ENCODE measurements at places on chromosomes 2 and 18.

DNA sequence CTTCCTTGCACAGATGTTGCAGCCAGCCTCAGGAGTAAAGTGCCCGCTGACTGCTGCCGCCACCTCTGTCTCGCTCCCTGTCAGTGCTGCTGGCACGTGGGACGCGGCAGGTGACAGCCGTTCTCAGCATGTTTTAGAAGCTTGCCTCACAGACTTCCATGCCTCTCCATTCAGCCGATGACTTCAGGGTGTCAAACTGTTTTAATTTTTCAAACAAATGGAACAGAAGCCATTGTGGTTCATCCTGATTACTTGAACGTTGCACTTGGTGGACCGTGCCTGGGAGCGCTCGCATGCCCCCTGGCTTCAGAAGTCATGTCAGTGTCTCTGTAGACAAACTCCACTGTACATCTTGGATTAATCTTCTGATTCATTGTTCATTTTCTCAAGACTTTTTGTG is 62.7 kb upstream of the EML6 start:
- no peak for DNase-seq

GRCh38 chr2:109649736-109650695 is 35.9 kb downstream of the SOWAHC start:
- no peak for DNase-seq

- DNase-seq, result no peak
These were observed 920.8 kb downstream of the ERBB4 start for GRCh38 chr2:211617803-211618202.

DNA sequence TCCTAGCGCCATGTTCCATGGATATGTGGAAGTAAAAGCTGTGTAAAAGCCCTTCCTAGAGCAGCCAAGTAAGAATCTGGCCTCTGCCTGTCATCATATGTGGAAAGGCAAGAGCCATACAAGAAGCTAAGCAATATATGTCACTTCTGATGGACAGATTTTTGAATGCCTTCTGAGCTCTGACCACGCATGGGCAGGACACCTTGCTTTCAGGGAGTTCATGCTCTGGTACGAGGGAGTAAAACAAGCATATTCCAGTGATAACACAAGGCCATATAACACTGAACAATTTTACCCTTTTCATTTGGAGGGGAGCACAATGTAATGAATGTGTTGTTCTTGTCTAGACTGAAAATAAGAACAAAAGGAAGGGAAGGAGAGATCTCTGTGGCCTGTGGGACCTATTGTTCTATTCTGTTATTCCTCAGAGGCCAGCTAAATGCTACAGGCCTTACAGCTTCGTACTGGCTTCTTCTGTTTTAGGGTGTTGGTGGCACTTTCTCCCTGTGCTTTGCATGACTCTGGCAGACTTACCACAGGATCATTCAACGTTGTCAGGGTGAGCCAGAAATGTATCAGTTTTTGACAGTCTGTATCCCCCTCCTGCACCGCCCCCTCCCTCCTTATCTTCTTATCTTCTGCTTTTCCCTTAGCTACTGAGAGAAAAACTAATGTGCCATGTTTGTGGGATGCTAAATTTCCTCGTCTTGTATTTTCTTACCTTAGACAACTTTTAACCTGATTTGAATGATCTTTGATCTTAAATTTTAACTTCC is 99.5 kb downstream of the MAP4K4 start:
- DNase-seq, result no peak

- DNase-seq, result no peak
These were observed 72.7 kb upstream of the FAM136A start for GRCh38 chr2:70374616-70375015.

DNA sequence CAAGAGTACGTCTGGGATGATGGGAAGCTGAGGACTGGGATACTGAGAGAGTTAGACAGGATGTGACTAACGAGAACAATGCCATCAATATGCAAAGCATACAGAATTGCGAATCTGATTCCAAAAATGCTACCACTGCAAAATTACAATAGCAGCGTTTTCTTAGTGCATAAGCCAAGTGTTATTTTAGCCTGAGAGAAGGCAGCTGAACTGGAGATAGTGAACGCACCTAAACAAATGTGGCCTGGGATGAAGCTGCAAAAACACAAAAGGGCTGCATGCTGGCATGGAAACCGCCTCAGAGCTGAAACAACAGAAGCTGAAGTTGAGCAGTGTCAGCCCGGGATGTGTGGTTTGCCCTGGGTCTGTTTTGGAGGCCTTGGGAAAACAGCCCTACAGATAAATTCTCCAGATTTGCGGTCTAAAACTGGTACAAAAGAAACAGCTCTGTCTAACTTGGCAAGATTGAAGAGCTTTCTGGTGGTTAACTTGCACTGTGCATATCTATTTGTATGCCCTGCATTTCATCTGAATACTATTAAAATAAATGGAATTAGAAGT is 45.5 kb downstream of the LYPD6 start:
- no peak for DNase-seq

DNA sequence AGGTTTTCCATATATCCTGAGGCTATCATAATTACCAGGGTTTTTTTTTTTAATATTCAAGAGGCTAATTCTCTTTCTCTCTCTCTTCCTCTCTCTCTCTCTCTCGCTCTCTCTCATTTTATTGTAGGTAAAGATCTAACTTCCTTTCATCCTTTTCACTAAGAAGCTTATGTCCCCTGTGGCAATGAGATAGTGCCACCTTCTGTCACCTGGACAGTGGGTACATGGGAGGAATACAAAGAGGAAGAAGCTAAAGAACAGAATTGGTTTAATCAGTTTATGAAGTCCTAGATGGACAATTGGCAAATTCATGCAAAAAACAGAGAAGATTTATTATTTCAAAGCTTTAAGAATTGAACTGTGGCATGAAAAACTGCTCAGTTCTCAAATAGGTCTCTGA is 1582.3 kb upstream of the TMEFF2 start:
- no peak for DNase-seq

DNA sequence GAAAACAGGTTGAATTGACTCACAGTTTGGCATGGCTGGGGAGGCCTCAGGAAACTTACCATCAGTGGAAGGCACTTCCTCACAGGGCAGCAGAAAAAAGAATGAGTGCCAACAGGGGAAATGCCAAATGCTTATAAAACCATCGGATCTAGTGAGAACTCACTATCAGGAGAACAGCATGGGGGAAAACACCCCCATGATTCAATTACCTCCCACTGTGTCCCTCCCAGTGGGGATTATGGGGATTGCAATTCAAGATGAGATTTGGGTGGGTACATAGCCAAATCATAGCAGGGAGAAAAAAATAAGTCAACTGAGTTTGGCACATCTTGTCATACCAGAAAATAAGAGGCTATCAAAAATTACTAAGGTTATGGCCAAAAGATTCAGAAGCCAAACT is 96.3 kb downstream of the TRIP12 start:
- DNase-seq, result no peak

- DNase-seq, result no peak
These were observed 8.5 kb downstream of the UXS1 start for GRCh38 chr2:106185475-106186184.

DNA sequence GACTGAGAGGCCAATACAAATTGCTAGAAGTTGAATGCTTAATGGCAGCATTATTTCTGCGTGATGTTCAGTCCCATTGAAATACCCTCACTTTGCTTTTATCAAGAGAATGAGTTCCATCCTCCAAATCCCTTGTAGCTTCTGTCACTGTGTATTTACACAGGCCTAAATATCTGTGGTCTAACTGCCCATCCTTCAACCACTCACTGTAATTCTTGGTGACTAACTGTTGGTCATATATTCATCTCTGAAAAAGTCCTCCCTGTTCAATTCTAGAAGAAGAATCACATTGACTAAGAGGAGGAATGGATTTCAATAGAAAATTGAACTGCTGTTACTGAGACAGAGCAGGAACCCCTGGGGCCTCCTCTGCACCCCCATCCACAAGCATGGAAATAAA is 74.2 kb upstream of the L3MBTL4 start:
- DNase-seq, result no peak

GRCh38 chr2:215286309-215286708 is 25.6 kb upstream of the ATIC start:
- no peak for DNase-seq

DNA sequence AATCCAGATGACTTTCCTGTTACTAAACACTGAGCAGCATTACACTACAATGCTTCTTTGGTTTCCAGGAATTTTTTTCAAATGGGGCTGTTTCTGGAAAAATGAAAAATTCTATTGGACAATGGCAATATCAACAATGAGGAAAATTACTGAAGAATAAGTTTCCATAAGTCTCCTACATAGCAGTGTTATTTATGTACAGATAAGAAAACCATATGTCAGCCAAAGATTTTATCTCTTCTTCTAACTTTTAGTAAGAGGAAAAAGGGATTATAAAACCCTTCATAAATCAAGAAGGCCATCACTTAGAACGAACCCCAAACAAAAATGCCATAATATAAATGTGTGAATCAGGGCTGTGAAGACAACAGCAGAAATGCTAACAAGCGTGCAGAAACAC is 31.6 kb upstream of the NOSTRIN start:
- DNase-seq, result no peak

DNA sequence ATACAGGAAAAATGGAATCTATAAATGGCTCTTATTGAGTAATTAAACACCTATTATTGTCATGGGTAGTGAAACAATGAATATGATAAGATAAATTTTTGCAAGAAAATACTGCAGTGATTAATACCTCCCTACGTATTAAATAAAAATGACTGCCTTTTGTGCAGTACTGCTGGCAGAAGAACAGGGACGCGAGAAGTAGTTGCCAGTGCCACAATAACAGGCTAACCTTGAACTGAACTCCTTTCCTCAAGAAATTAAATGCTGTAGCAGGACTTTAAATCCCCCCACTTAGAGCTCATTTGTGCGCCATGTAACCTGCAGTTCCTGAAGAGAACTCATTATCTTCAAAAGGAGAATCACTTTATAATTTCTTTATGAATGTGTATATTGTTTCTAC is 24.6 kb downstream of the FIGN start:
- no peak for DNase-seq

GRCh38 chr2:240432820-240433801 is 2.4 kb upstream of the GPC1 start:
- DNase-seq, result no peak

DNA sequence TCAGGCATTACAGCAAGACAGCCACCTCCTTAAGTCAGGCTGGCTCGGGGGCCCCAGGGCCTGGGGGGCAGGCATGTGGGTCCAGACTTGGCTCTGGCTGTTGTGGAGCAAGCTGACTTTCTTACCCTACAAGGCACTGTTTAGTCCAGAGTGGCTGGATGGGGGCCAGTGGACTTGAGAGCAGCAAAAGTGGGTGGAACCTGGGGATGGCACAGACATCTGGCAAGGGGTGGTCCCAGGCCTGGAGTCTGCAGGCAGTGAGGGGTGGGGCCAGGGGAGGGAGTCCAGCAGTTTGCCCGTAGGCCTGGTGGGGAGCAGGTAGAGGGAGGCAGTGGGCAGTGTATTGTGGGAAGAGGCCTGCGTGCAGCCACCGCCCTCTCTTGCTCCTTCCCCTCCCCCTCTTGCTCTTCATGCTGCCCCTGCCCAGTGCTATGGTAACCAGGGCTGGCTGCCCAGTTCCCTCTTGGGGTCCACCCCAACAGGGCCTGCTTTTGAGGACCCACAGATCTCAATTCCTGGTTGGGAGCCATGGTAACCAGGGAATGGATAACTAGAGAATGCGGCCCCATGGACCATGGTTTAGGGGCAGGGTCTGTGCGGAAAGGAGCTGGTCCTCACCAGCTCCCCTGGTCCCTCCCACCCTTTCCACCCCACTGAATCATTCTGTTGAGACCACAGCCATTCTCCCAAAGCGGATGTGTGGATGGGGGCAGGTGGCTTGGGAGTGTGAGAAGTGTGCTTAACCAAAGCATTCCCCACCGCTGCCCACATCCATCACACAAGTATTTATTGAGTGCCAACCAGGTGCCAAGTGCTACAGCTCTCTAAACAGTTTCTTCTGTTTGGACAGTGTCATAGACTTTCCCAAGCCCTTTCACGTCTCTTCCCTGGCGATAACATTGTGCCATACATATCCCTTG is 19.3 kb downstream of the SPEG start:
- no peak for DNase-seq

- DNase-seq, result no peak
These were observed 55.7 kb downstream of the CTDP1 start for GRCh38 chr18:79735071-79735980.

DNA sequence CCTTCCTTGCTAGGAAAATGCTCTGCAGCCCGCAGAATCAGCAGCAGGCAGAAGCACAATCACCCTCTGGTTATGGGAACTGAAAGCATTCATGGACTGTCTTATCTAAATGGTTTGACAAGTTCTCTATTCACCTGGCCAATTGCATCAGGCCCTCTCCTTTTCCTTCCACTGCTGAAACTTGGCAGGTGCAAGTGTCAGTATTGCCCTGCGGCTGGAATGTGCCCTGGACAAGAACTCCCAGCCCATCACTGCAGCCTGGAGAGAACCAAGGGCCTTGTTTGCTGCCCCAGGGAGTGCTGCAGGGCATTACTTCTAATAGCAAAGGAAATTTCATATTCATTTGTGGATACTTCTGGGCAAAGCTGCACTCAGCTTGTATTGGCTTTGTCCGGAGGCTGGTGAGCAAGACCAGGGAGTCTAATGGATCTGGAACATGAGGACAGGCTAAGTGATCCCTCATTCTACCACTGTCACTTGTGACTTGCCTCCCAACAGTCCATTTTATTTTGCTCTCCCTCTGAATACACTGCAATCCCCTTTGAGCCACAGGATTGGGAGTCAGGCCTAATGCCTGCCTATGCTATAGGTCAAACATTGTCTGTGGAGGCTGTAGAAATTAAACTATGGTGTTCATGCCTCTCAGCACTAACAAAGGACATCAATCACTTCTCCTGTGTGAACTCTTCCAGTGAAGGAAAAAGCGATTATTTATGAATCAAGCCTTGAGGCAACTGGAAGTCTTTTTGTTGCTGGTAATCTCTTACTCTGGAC is 116.9 kb downstream of the LYPD6B start:
- no peak for DNase-seq

- no peak for DNase-seq
These were observed 21.0 kb upstream of the GLS start for GRCh38 chr2:190859347-190860297.

GRCh38 chr18:76592981-76593381 is 97.9 kb upstream of the ZNF516 start:
- DNase-seq, result no peak

All from activated CD4-positive, alpha-beta T cell treated with anti-CD3 and anti-CD28 coated beads, Interleukin-2, amount 50 U/mL, for 24 hours (primary cell).